ENCODE measurements at places on chromosomes 7 and 10.

GRCh38 chr10:117537904-117538524 lies 4.5 kb upstream of the EMX2 start:
- DNase-seq: no peak

DNA sequence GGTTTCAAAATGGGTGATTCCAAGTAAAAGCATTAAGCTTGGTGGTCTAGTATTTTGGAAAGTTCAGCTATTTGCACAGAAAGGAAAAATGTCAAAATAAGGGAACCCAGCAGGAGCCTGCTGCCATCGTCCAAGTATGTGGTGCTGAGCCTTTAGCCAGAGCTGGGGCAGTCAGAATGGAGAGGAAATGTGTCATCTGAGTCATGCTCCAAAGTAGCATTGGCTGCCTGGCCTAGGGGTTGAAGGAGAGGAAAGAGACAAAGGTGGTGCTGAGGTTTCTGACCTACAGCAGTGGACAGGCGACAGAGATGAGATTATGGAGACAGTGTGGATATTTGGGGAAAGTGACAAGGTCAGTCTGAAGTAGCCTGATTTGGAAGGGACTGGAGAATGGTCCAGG lies 103.9 kb downstream of the PLCE1 start:
- no peak for DNase-seq

DNA sequence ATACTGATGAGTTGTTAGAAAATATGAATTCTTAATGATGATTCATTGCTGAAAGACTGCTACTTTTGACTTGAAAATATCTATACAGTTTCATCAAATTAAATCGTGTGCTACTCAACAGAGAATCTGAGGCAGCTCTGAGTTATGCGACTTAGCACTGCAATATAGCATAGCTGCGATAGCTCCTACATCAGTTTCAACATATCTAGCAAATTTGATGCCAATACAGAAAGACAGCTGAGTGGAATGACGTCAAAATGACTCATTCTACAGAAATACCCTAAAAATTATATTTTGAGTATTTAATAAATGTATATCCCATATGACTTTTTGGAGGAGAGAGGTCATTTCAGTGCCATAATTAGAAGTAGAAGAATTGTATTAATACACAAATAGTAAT lies 1.1 kb upstream of the TARP start:
- DNase-seq: no peak

- DNase-seq: no peak
These were observed 37.6 kb downstream of the SGMS1 start for GRCh38 chr10:50585921-50586739.

DNA sequence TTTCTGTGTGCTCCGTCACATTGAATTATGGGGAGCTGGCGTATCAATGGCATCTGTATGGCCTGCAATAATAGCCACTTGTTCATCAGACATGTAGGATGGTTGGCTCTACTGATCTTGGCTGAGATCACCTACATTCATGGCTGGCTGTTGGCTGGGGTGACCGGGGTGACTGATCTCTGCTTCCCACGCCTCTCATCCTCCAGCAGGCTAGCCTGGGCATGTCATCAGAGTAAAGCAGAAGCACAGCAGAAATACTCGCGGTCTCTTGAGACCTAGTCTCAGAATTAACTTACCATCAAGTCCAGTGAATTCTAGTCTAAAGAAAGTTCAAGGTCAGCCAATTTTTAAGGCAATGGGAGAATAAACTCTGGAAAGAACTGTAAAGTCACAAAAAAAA lies 257.7 kb upstream of the GLI3 start:
- DNase-seq: no peak
